Stimulated activated CD8-positive, alpha-beta memory T cell treated with anti-CD3 and anti-CD28 coated beads, Interleukin-7, amount 100 ng/mL, for 1 hour (primary cell): ENCODE measurements at places on chromosomes 16 and 17.

DNA sequence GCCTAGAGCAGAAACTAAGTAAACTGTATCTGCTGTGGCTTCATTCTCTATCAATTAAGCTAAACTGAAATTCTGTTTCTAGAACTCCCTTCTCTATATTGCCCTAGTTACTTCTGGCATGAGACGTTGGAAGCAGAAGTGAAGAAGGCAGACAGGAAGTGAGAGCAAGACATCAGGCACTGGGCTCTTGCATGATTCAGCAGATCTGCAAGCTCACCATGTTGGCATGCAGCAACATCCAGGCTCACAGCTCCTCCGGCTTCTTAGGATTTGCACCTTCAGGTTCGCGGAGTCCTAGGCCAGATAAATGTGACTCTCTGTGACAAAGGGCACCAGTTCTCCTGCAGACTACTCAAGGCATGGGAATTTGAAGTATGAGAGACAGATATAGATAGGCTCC lies 148.3 kb downstream of the CDH8 start:
- DNase-seq: no peak

GRCh38 chr16:5062790-5063765 lies 2.7 kb downstream of the C16orf89 start:
- DNase-seq: no peak

DNA sequence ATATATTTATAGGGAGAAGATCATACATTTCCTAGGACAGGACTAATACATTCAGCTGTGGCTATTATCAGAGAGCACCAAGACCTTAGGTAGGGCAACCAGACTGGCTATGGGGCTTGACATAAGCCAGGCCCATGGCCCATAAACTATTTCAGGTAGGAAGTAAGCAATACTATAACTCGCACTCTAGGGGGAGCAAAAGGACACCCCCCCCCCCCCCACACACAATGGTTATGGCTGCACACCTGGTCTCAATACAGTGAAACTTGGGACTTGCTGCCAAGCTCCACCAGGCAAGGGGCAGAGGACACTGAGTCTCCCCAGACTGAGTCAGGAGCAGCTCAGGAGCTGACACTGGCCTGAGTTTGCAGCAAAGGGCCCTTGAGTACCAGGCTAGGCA lies 348.9 kb upstream of the ASIC2 start:
- DNase-seq: no peak

- DNase-seq: peak; percentile 18
Observed at GRCh38 chr16:47143677-47144558, at the start of gene NETO2. NETO2 (minus strand) TSS chr16:47143945; CDS start chr16:47143612, 333 bp downstream.

- DNase-seq: no peak
Observed at GRCh38 chr17:73394512-73395450, 83.0 kb upstream of the CDC42EP4 start.
